Skin of body (tissue), 3 donors: ENCODE measurements at places on chromosomes 4 and X. TPM values are rescaled to one million over a fixed set of nuclear protein-coding genes. Genes with fewer than 3 reads are reported as not detected.

GRCh38 chrX:47097018-47097417, 18.8 kb downstream of the RGN start:
- DNase-seq = no peak

GRCh38 chr4:122635205-122635604, 14.3 kb upstream of the IL21 start:
- no peak for DNase-seq

SFRP2 gene
- 94.7 TPM for total RNA-seq

GRIA3 gene
- 7.3 TPM for total RNA-seq

DNA sequence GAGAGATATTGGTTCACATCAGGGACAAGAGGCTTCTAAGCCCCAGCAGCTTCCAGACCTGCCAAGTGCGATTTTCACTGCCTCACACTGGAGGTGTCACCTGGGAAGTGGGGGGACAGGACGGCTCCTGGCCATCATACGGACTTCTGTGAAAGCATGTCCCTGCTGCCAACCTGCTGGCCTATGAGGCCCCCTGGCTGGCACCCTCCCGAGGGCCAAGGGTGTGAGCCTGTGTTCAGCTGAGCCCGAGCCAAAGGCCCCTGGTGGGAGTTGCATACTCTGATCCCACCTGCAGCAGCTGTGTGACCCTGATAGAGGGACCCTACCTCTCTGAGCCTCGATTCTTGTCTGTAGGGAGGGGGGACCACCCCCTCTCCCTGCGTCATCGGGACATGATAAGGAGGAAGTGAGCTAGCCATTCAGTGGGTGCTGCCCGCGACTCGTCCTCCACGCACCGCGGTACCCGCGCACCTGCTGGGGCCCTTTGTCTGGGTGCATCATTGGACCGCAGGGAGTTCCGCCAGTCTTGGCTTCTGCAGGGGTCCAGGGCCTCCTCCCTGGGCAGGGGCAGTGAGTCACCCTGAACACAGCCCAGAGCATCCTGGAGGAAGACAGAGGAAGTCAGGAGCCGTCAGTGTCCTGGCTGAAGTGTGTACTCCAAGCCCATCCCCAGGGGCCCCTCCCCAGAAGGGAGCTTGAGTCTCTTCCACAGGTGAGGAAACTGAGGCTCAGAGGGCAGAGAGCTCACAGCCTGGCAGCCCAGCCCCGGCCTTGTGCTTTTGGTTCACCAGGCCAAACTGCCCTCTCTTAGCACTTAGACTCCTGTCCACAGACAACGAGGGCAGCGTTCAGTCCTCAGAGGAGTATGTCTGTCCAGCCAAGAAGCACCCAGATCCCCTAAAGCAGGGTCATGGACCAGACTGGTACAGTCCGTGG, 24.1 kb downstream of the C4orf50 start:
- DNase-seq = no peak

DNA sequence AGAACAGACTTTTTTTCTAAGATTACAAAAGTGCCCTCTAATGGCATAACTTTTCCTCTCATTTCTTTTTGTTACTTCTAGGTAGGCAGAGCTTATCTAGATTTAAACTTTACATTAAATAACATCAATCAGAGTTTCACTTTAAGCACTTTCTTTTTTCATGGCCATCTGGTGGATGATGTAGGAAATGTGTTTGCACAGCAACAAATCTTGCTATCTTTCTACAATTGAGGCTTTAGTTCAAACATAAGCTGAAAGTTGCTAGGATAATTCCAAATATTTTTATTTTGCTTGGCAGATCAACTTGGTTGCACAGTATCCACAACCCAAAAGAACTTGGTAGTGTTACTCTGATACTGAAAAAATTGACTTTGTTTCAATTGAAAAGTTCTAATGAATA, 22.0 kb downstream of the NDNF start:
- peak; percentile 10 for DNase-seq

GRCh38 chrX:86149119-86149518, 868 bp downstream of the DACH2 start:
- no peak for DNase-seq

DNA sequence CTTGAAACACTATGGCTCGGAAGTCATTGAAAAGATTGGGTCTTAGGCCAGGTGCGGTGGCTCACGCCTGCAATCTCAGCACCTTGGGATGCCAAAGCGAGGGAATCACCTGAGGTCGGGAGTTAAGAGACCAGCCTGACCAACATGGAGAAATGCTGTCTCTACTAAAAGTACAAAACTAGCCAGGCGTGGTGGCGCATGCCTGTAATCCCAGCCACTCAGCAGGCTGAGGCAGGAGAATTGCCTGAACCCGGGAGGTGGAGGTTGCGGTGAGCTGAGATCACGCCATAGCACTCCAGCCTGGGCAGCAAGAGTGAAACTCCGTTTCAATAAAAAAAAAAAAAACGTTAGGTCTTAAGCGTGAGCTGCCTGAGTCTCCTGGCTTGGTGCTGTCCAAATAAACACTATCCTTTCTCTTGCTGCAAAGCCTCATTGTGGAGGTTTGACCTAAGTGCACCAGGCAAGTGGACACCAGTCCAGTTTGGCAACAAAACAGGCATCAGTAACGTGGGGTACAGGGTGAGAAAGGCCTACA, 185.9 kb downstream of the DHRSX start:
- DNase-seq = no peak

GRCh38 chr4:158236304-158237030, 26.2 kb downstream of the TMEM144 start:
- DNase-seq = no peak

DNA sequence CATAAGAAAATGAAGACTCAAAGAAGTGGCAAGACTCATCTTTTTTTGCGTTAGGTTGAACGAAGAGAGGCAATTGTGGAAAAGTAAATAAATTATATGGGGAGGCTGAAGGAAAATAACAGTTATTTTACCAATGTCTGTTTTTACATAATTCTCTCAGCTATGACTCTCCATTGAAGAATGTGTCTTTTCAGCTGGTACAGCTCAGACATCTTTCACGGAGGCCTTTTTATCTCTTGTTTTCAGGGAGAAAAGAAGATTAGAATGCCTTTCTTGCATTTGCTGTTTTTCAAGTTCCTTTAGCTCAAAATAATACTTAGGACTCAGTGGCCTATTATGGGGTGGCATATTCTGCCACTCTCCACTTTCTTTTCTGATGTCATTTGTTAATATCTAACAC, 153.0 kb downstream of the ADAM29 start:
- DNase-seq = no peak

DNA sequence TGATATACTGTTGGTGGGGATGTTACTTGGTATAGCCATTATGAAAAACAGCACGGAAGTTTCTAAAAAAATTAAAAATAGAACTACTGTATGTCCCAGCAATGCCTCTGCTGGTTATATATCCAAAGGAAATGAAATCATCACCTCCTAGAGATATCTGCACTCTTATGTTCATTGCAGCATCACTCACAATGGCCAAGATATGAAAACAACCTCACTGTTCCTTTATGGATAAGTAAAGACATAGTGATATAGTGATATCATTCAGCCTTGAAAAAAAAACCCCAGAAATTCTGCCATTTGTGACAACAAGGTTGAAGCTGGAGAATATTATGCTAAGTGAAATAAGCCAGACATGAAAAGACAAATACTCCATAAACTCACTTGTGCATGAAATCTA, 543.8 kb upstream of the SLIT2 start:
- DNase-seq = no peak
